ENCODE measurements at places on chromosomes 2 and 18.

- no peak for DNase-seq
These were observed 15.9 kb downstream of the SERPINE2 start for GRCh38 chr2:224023188-224023587.

- DNase-seq = no peak
These were observed 22.8 kb downstream of the CCNYL1 start for GRCh38 chr2:207734264-207734635.

- no peak for DNase-seq
These were observed 11.5 kb downstream of the GNLY start for GRCh38 chr2:85705680-85706039.

GRCh38 chr2:156320486-156321098 lies 11.9 kb downstream of the NR4A2 start:
- peak; percentile 57 for DNase-seq

GRCh38 chr2:191643429-191643828 lies 34.5 kb upstream of the NABP1 start:
- DNase-seq = no peak

- no peak for DNase-seq
These were observed 63.4 kb downstream of the MYO5B start for GRCh38 chr18:50131591-50131990.

GRCh38 chr2:191899410-191899809 lies 52.5 kb upstream of the CAVIN2 start:
- no peak for DNase-seq

GRCh38 chr2:154813636-154814035 lies 115.1 kb downstream of the KCNJ3 start:
- no peak for DNase-seq

DNA sequence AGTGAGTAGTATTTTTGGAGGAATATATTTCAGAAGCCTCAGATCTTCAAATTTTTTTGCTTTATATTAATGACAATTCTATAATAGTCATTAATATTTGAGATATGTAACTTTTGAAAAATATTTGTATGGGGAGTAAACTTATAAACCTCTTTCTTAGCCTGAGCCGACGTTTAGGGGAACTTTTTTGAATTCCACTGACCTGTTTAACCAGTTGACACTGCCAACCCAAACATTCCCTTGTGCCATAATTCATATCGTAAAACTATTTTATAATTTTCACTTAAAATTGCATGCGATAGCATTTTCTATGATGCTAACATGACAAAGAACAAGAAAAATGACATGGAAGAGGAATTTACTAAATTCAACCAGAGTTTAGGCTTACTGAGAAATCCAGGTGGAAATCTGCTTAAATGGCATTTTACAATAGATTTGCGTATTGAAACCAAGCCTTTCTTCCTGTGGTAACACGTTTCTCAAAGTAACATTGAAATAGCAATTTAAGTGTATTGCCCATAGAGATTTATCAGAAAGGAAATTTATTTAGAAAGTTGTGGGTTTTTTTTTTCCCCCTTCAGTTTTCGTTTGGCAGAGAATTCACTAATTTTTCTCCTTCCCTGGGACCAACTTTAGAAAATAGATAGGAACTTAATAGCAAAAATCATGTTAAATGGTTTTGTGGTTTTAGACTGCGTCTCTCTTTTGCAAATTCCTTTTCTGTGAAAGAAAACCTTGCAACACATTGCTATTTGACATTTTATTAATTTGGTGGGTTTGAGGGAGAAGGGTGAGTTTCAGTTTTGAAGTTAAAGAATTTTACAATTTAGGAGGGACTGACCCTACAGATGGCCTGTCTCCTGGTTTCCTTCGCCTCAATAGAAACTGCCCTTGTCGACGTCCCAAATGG lies 77.4 kb downstream of the TANC1 start:
- no peak for DNase-seq

DNA sequence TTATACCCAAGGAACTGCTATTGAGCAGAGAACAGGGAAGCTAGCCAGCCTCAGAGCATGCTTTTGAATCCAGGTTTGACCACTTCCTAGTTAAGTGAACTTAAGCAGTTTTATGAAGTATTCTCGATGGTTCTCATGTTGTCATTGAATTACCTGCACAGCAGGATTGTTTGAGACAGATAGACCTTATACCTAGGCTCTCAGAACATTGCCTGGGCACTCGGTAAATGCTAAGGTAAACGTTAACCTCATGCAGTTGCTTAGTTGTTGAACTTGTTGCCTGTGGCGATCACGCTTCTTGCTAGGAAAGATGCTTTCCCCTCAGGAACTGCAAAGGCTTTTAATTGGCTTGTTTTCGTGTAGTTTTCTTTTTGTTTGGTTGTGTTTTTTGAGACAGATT lies 34.0 kb upstream of the CHMP1B start:
- DNase-seq = no peak

GRCh38 chr2:81895620-81896250 lies 1591.2 kb upstream of the LRRTM1 start:
- no peak for DNase-seq

DNA sequence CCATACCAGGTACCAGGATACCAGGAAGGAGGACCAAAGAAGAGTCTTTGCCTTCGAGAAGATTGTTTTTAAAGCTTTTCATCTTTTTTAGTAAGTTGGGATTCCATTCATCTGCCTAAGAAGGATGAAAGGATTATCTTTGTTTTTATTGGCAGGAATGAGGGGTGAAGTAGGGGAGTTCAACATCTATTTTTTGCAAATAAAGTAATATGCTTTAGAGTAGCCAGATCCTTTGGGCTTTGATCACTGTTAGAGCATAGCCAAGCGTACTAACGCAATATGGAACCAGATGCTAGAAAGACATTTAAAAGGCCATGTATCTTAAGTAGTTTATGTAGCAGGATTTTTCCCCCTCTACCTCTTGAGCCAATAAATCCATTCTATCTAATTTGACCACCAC lies 133.0 kb downstream of the PRPF40A start:
- no peak for DNase-seq

GRCh38 chr2:153819074-153819473 lies 52.6 kb upstream of the GALNT13 start:
- no peak for DNase-seq

- no peak for DNase-seq
These were observed 27.8 kb upstream of the XDH start for GRCh38 chr2:31442376-31442775.

DNA sequence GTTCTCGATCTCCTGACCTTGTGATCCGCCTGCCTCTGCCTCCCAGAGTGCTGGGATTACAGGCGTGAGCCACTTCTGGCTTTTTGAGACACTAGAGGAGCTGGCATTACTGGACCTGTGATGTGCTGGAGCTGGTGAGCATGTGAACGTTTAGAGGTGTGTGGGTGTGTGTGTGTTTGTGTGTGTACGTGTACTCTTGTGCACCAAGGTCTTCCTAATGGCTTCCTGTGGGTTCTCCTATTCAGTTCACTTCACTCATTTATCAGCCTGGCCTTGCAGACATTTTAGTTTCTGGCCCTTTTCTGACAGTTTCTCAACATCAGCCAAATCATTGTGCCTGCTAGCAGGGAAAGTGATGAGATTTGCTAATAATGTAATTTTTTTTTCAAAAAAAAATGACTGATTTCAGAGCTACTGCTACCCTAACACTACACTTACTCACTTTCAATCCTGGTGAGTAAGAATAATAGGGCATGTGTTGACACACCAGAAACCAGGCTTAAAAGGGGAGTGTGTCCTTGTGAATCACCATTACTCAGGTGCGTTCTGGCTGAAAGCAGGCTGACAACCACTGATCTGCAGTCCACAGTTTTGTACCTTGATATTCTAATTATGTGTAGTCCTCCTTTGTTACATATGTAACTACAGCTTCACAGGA lies 41.0 kb upstream of the ACTR3 start:
- DNase-seq = no peak

- DNase-seq = no peak
These were observed 215.5 kb downstream of the TRIB2 start for GRCh38 chr2:12932192-12932591.

DNA sequence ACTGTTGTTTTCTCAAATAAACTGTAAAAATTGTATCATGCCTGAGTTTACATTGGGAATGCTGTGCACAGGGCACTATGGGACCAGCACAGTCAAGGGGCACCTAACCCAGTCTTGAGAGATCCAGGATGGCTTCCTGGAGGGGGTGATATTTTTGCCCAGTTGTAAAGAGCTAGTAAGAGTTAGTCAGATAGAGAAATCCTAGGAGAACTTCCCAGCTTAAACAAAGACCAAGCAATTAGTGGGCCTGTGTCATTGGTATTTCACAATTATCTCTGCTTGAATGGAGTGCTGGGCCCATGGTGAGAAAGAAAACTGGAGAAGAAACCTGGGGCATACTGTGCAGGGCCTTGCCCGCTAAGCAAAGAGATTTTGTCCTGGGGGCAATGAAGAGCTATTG lies 12.2 kb downstream of the XDH start:
- peak; percentile 28 for DNase-seq

DNA sequence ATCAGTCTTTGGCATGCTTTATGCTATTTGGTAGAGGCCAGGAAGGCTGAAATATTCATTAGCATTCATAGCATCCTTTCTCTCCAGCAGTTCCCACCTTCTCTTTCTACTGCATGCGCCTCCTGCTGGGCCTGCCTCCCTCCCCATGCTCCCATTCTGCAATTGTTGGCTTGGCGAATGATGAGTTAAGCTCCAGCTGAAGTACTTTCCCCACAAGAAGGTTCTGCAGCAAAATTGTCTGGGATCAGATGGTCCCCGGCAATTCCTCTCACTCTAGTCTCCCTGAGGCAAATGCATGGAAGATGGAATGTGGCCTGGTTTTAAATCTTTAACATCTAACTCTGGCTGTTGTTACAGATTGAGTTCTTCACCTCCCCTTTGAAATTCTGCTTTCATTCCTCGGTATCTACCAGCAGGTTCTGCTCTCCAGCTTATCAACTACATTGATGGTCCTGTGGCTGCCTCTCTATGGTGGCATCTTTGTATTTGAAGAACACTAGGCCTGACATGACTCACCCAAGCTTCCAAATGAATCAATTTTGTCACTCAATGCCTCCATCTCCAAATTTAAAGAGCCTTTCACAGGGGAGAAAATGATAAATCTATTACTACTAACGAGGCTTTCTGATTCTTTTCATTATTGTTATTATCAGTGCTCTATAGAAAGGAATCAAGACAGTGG lies 55.9 kb downstream of the KCTD18 start:
- DNase-seq = no peak

DNA sequence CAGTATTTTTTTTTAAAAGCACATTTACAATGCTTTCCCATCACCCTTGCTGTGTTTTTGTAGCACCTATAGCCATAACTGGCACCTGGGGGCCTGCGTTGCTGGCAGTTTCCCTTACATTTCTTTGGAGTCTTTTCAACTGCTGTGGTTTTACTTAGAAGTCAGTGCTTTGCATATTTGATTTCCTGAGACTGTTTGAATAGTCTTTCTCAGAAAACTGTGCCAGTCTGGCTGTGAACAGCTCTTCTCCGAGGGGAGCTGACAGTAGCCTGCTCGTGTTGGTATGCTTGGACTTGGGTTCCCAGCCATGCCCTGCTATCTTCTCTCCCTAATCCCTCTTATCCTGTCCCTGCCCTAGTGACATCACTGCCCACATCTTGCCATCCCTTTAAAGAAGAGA lies 81.5 kb downstream of the DPP4 start:
- DNase-seq = no peak

DNA sequence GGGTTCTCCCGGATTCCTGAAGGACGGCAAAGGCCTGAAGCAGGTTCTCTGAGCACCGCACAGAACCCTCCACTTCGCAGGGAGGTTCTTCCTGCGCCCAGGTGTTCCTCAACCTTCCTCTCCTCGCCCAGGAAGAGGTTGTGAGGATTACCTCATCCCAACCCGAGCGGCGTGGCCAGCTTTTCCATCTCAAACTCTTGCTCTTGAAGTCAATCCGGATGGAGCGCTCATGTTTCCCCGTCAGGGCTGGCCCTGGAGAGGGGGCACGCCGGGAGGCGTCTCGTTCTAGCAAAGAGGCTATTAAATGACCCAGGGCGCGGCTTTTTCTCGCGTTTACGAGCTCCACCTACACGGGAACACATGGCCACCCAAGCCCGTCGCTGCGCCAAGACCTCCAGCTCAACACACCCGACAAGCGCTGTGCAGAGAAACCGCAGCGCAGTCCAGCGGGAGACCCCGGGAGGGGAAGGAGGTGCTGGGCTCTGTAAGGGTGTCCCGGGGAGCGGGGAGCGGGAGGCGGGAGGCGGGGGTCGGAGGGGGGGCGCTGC lies 540 bp upstream of the RAB10 start:
- DNase-seq = peak; percentile 94

DNA sequence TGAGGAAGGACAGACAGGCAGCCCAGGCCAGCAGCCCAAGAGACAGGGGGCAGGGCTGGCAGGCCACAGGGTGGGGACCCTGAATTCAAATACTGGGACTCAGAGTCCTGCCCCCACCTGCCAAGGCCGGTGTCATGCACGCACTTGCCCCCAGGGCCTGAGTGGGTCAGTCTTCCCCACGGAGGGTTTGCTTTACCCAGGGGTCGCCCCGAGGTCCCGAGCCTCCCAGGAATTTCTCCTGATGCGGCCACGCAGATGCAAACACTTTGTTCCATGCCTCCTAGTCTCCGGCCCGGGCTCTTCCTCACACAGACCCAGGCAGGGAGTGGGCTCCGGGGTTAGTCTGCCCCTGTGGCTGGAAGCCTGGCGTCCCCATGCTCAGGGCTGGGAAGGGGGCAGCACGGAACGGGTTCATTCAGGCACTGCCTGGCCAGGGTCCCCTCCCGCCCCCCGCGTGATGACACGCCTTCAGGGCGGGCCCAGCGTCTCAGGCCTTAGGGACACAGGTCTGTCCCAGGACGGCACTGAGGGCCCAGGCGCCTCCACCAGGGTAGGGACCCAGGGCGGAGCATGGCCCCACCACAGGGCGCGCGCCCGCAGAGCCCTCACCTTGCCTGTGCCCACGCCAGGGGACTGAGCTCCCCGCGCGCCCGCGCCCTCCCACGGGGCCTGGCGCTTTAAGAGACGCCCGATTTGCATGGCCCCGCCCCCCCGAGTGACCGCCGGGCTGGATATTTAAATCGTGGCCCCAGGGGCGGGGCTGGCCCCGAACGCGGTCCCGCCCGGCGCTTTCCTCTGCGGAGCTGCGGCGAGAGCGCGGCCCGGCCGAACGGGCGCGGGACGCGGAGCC lies at the start of gene SNED1:
Gene SNED1 (plus strand): TSS at position 763 of the 850 bp plus-strand sequence. CDS start 220 bp downstream, outside the sequence.
- peak; percentile 95 for DNase-seq

DNA sequence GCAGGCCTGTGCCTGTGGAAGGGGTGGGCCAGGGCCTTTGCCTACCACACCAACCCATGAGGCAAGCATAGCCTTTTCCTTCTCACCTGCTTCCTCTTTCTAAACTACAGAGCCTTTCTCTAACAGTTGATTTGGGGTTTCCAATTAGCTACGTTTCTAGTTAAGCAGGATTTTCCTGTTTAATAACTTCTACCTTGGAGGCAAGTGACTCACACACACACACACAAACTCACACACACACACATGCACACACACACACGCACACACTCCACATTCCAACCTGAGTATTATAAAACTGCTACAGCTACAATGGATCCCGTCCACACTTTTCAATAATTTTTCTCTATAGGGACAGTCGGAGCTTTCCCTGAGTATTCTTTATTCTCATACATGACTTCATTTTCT lies 84.9 kb downstream of the SOX11 start:
- no peak for DNase-seq

DNA sequence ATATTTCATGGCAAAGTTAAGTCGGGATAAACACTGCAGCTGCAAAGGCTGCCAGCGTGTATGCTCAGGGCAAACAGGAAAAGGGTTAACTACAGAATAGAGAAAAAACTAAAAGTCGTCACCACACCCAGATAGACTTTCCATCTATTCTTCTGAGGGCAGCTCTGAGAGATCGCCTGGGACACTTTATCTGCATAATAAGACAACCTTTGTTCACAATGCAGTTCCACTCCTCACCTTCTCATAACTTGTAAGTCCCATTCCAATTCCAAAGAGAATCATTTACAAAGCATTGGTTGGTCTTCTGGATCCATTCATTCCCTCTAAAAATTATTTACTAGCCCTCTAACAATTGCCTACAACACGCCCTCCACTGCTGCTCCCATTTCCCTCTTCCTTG lies 437.4 kb downstream of the RND3 start:
- no peak for DNase-seq
